ENCODE measurements at places on chromosomes 11 and 22. TPM values are rescaled to one million over a fixed set of nuclear protein-coding genes. Genes with fewer than 3 reads are reported as not detected.
A peak's percentile ranks its signal among the peaks of the same experiment; 100 is the strongest.

- no peaks in the 10 kb centered on the region for H3K36me3 ChIP-seq
- DNase-seq, result no peak
- H3K27ac ChIP-seq, result no peak overlapping the region
- H3K4me3 ChIP-seq, result no peak overlapping the region
These were observed 96.6 kb upstream of the POU2AF2 start for GRCh38 chr11:111148953-111149352.

DNA sequence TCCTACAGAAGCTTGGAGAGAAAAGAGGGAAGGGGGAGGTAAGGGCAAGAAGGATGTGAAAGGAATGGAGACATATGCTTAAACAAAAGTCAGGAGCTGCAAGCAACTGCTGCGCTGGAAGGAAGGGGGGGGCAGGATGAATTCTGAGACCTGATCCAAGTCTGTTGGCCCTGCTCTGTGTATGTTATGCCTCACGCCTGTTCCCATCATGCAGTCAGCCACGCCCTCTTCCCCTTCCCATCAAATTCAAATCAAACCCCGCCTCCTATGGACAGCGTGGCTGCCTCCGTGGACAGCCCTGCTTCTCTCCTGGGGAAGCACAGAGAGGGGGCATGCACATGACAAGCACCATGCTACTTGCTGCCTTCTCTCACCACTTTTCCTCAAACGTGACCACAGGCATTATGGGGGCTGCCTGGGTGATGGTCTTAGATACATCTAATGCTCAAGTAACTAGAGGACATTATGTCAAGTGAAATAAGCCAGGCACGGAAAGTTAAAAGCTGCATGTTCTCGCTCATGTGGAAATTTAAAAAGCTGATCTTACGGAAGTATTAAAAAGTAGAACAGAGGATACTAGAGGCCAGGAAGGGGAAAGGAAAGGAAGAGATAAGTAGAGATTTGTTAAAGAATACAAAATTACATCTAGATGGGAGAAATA lies 45.8 kb upstream of the CYP2D6 start:
- peaks cover 4% of the 10 kb centered on the region for H3K36me3 ChIP-seq
- DNase-seq, result no peak
- no peaks in the 10 kb centered on the region for H3K27me3 ChIP-seq
- no peak overlapping the region for H3K4me3 ChIP-seq

DNA sequence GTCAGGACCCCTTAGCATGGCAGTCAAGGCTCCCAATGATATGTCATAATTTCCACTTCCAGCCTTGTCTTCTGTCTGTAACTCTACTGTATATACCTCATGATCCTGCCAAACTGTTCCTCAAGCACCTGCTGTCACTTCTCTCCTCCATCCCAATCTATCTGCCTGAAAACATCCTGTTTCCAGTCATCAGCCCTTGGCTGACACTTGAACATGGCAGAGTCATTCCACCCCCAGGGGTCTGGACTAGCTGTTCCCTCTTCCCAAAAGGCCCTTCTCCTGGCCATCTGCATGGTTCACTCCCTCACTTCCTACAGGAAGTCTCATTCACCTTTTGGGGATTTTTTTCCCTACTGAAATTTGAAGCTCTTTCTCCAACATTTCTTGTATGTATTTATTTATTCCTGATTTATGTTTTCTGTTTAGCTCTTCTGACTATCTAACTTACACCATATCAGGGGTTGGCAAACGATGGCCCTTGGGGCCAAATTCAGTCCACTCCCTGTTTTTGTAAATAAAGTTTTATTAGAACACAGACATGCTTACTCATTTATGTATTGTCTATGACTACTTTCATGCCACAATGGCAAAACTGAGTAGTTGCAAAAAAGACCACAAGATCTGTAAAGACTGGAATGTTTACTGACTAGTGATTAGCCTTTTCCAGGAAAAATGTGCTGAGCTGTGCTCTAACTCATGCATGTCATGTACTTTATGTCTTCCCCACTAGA lies 278.4 kb downstream of the KIRREL3 start:
- H3K36me3 ChIP-seq, result no peaks in the 10 kb centered on the region
- no peak for DNase-seq
- no peaks in the 10 kb centered on the region for H3K27me3 ChIP-seq
- no peak overlapping the region for H3K4me3 ChIP-seq

- H3K27me3 ChIP-seq, result no peaks in the 10 kb centered on the region
- H3K27ac ChIP-seq, result no peak overlapping the region
- no peaks in the 10 kb centered on the region for H3K4me1 ChIP-seq
- DNase-seq, result peak; percentile 62
- no peak overlapping the region for H3K4me3 ChIP-seq
These were observed 134.3 kb downstream of the CRYBB2 start for GRCh38 chr22:25353516-25354445.

DNA sequence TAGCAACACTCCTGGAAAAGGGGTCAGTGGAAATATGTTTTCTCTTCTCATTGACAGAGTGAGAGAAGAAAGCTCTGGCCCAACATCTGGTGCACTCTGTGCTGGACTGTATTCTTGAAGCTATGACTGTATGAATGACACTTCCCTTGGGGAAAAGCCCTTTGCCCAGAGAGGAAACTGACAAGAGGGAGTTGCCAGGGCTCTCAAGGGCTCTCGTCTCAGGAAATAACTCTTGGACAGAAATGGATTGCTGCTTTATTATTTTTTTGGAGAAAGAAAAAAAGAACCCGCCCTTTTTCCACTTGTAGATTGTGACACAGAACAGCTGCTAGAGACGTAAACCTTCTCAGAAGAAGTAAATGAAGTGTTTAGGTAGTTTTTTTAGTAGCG lies 11.4 kb downstream of the ETS1 start:
- no peak overlapping the region for H3K27ac ChIP-seq
- peaks cover 15% of the 10 kb centered on the region for H3K4me1 ChIP-seq
- peak; percentile 65 for DNase-seq
- H3K4me3 ChIP-seq, result no peak overlapping the region
- H3K27me3 ChIP-seq, result peaks cover 23% of the 10 kb centered on the region

The C22orf31 gene
- not detected for total RNA-seq

DNA sequence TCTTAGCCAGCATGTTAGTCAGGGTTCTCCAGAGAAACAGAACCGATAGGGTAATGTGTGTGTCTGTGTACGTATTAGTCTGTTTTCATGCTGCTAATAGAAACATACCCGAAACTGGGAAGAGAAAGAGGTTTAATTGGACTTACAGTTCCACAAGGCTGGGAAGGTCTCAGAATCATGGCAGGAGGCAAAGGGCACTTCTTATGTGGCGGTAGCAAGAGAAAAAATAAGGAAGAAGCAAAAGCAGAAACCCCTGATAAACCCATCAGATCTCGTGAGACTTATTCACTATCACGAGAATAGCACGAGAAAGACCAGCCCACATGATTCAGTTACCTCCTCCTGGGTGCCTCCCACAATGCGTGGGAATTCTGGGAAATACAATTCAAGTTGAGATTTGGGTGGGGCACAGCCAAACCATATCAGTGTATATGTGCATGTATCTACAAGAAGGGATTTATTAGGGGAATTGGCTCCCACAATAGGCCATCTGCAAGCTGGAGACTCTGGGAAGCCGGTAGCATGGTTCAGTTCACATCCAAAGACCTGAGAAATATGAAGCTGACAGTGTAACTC lies 173.7 kb upstream of the NECTIN1 start:
- no peak overlapping the region for H3K27ac ChIP-seq
- H3K27me3 ChIP-seq, result peaks cover 3% of the 10 kb centered on the region
- no peaks in the 10 kb centered on the region for H3K36me3 ChIP-seq
- DNase-seq, result no peak
- H3K4me1 ChIP-seq, result no peaks in the 10 kb centered on the region

DNA sequence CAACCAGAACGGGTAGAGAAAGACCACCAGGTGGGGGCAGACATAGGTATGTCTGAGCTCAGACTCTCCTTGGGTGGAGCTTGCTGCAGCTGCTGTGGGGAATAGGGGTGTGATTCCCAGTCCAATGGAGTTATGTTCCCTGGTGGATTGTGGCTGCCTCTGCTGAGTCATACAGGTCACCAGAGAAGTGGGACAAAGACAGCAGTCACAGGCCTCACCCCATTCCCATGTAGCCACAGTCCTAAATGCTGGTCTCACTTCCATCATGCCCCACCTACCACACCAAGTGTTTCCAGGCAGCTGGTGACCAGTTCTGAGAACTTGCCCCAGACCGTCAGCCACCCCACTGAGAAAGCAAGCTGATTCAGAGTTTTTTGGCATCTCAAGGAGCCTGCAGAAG lies 17.5 kb downstream of the OR52E5 start:
- no peak overlapping the region for H3K4me3 ChIP-seq
- no peak overlapping the region for H3K27ac ChIP-seq
- no peaks in the 10 kb centered on the region for H3K36me3 ChIP-seq
- H3K27me3 ChIP-seq, result no peaks in the 10 kb centered on the region

The PVALB gene
- total RNA-seq, result not detected
